ENCODE measurements at places on chromosomes 5 and 9.

GRCh38 chr9:125525921-125526631, 180.9 kb downstream of the MAPKAP1 start:
- no peak for DNase-seq

DNA sequence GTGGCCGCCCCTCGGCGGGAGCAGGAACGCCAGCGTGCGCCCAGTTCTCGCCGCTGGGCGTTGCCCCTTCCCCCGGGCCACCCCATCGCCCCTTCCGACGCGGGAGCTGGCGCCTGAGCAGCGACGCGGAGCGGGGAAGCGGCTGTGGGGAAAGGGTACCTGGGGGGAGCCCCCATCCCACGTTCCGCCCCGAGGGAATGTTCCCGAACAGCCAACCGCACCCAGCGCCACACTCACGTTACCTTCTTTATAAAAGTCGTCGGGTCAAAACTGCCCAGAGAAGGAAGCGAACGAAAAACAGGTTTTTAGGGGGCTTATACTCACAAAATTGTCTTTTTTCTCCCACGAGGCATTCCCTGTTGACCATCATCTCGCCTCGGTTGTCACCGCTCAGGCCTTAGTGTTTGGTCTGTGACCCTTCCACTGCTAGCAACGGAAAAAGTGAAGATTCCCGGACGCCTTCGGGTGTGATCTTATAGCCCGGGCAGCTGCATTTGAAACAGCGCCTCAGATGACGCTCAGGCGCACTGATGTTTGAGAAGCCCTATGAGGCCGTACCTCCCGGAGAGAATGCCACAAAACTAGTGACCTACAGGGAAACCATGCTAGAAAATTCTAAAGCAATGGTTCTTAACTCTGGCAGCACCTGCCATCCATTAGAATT, 475 bp upstream of the GOLM1 start:
- no peak for DNase-seq

DNA sequence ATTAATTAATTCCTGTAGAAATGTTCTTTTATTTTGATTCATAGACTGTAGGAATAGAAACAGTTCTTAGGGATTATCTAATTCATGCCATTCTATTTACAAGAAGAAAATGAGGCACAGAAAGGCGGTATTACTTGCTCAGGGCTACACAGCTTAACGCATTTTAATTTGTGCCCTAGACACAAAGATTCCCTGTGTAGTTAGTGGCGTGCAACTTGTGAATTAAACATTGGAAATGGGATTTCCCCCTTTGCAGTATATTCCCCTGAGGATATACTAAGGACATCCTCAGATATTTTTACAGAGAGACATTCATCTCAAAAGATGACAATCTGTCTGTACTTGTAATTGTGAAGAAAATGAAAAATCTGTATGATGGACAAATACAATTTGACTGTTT, 108.1 kb downstream of the SGCD start:
- no peak for DNase-seq

- DNase-seq = no peak
Observed at GRCh38 chr9:7318920-7319319, 480.7 kb downstream of the DMAC1 start.

- no peak for DNase-seq
Observed at GRCh38 chr5:162268694-162269481, 201.3 kb downstream of the GABRG2 start.

GRCh38 chr5:112127861-112128260, 291.2 kb downstream of the EPB41L4A start:
- DNase-seq = no peak

DNA sequence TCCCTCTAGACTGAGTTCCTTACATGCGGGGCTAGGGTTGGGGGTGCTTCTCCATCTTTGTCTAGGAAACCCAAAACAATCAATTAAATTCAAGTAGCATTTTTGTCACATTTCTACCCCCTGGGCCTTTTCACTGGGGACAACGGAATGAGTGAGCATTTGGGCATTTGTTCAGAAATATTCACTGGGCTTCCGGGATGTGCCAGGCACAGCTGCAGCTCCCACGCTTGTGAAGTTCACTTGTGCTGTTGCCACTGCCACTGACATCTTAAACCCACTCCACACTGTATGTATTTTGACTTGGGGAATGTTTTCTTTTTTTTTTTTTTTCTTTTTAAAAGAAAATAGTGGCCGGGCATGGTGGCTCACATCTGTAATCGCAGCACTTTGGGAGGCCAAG, 31.6 kb downstream of the DUSP1 start:
- no peak for DNase-seq
